Activated T-helper 1 cell treated with Interleukin-2 at 50 U/mL for 16 hours (primary cell): ENCODE measurements at places on chromosomes 4 and X.

GRCh38 chr4:67743194-67743593, 11.0 kb downstream of the GNRHR start:
- no peak for DNase-seq

DNA sequence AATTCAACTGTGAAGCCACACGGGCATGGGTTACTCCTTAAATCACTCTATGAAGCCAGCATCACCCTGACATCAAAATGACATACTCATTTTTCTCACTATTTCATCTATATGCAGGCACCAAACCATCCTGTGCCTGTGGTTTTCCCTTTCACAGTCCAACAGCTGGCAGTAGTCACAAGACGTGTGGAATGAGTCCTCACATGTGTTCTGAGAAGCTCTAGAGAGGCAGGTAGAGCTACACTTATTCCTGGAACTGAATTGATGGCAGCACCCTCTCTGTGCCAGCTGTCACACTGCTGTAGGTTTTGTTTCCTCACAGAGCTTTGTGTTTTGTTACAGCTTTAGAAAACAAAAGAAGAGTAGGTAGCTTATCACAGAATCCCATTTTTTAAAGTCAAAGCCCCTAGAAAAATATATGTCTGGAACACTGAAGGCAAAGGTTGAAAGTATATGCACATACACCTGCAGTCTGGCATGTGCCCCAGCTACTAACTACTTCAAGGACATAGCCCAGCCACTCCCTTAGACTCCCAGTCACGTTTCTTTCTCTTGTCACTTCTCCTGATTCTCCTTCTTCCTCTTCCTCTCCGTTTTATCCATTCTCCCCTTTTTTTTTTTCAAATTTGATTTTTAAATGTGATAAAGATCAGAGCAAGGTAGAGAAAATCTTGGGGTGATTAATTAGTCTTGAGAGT, 107.1 kb downstream of the ANXA10 start:
- DNase-seq: no peak

DNA sequence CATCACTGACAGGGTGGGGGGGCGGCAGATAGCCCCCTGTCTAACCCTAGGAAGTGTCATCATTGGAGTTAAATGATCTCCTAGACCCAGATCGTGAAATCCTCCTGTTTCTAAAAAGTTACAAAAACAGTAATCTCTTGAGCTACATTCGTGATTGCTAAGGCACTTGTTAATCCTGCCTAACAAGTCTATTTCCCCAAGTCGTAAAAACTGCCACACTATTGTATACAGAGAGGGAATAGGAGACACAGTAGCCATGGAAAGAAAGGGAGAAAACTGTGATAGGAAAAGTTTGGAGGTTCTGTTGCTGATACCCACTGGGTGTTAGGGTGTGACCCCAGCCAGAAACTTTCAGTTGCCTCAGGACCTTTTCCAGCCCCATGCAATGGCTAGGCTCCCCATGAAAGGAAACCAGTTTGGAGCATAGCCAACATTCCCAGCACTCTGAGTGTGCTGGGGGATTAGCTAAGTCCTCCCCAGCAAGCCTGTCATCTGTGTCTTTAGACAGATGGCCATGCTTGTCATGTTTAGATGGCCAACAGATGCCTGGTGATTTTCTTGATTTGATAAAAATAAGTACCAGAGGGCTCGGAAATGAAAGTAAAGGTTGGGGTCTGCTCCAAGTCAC, 63.3 kb upstream of the ANXA10 start:
- DNase-seq: no peak

- no peak for DNase-seq
Measured at GRCh38 chr4:124111922-124112321, 600.6 kb downstream of the ANKRD50 start.

GRCh38 chrX:100265179-100265578, 144.9 kb downstream of the PCDH19 start:
- no peak for DNase-seq

- no peak for DNase-seq
Measured at GRCh38 chr4:67575232-67576058, 16.9 kb downstream of the STAP1 start.

- no peak for DNase-seq
Measured at GRCh38 chrX:64394059-64394873, 986 bp downstream of the MTMR8 start.

DNA sequence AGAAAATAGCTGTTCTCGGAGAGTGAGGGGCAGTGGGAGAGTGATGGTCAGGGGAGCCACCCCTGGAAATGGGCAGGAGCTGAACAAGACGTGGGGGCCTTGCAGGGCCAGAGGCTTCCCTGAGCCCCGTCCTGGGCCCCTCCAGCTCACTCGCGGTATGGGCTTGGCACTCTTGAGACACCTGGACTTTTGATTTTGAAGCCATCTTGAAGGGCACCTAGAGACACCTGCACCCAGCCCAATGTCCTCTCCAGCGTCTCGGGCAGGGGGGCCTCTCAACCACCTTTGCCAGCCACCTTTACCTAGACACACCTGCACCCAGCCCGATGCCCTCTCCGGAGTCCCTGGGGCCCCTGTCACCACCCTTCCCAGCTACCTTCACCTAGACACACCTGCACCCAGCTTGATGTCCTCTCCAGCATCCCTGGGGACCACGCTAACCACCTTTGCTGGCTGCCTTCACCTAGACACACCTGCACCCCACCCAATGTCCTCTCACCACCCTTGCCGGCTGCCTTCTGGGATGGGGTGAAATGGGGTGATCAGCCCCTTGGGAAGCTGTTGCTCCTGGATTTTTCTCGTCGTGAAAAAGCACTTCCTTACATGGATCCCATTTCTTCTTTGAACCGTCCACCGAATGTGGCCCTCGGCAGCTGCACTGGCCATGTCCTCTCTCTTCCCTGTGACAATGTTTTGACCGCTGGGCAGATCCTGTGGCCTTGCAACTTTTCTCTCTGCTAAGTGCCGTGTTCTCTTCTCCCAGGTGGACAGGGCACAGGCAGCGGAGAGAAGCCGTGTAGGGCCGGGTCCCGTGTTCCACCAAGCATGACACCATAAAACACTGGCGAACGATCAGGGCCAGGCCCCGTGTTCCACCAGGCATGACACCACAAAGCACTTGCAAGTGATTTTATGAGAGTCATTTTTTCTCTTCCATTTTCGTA, 47.5 kb downstream of the CPZ start:
- no peak for DNase-seq

GRCh38 chr4:41715155-41715554, 33.4 kb downstream of the PHOX2B start:
- no peak for DNase-seq

GRCh38 chr4:52250154-52250553, 199.1 kb downstream of the SPATA18 start:
- DNase-seq: no peak

GRCh38 chrX:11888421-11888820, 130.4 kb downstream of the MSL3 start:
- DNase-seq: no peak

DNA sequence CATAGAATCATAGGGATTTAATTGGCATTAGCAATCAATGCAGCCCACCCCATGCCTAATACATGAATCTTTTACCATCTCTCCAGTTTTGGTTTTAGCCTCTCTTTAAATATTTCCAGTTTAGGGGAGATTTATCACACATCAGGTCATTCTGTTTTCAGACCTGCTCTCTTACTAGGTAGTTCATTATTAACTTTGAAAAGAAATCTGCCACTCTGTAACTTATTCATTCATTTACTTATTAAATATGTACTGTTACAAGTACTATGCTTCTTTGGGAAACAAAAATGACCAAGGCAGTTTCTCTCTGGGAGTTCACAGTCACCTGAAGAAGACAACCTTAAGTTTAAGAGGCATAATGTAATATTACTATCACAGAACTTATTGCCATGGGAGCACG, 62.1 kb downstream of the USO1 start:
- no peak for DNase-seq

- no peak for DNase-seq
Measured at GRCh38 chrX:21660156-21660555, 2.0 kb upstream of the KLHL34 start.

DNA sequence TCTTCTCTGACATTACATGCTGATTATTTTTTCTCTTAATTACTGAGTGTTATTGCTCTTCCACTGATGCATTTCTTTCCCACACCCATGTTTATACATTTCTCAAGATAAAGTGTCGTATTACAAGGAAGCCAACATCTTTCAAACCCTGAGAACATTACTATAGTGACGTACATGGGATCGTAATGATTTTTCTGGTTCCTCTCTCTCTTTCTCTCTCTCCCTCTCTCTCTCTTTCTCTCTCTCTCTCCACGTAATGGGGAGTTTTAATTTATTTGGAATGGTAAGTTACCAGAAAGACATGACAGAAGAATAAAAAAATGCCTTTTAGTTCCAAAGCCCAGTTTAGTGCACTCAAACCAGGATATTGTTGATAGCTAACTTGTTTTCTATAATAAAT, 40.4 kb upstream of the MAPK10 start:
- DNase-seq: no peak

DNA sequence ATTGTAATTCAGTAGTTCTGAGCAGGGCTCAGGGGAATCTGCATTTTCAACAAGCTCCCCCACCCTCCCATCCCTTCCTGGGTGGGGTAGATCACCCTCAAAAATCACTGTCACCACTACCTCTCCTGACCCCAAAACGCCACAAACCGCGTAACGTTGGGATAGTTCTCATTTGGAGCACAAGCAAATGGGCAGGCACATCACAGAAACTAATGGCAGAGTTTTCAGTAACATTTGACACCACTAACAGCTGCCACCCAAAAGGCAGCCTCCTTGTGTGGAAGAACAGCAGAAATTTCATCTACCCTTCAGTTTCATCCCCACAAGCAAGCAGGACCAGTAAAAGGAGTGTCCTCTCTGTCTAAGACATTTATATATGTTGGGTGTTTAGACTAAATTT, 132.7 kb downstream of the PALLD start:
- DNase-seq: no peak

DNA sequence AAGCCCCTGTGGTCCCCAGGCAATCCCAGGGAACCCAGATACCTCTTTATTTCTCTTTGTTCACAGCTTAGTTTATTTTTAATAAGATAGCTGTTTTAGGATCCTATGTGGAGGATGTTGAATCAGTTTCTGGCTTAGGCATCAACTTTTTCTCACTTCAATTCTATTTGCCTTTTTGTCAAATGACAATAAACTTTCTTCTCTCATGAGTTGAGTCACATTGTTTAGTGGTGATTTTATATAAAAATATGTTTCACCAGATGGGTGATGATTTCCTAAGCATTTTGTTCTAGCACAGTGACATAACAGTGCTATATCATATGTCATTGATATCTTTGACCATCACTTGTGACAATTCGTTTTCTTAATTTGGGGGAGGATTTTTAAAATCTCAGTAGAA, 198.1 kb upstream of the PUDP start:
- DNase-seq: no peak

DNA sequence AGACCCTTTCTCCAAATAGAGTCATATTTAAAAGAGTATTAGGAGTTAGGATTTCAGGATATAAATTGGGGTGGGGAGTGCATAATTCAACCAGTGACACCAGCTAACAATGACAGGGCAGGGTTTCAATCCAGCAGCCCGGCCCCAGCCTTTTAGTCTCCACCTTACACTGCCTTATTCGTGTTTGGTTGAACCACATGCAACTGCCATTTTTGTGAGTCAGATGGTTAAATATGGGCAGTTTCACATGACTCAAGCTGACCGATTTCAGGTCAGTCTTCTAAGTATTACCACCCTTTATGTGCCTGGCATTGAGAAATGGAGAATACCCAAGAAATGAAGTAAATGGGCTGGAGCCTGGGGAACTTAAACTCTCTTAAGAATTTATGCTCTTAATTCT, 102.8 kb downstream of the STOX2 start:
- DNase-seq: no peak

GRCh38 chrX:148498067-148498466, 2.4 kb upstream of the AFF2 start:
- no peak for DNase-seq

GRCh38 chr4:170884969-170885570, 795.3 kb upstream of the AADAT start:
- no peak for DNase-seq

GRCh38 chr4:150033901-150034300, 44.3 kb upstream of the DCLK2 start:
- DNase-seq: no peak

DNA sequence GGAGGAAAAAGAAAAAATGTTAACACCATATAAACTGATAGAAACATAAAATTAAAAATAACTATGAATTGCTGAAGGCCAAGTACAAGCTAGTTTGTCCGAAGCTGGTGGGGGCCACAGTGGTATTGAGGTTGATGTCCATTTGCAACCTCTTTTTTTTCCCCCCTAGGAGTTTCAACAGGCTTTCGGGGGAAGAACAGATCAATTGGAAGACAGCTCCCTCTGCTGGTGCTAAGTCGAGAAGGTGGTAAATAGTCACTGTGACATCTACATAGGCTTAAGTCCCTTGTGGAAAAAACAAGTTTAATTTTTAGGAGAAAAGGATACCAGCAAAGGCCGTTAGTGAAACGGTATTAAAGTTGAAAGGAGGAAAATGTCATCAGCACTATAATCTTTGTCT, 115.7 kb upstream of the ZXDA start:
- no peak for DNase-seq

GRCh38 chrX:18549643-18550042, 122.3 kb downstream of the RS1 start:
- no peak for DNase-seq

DNA sequence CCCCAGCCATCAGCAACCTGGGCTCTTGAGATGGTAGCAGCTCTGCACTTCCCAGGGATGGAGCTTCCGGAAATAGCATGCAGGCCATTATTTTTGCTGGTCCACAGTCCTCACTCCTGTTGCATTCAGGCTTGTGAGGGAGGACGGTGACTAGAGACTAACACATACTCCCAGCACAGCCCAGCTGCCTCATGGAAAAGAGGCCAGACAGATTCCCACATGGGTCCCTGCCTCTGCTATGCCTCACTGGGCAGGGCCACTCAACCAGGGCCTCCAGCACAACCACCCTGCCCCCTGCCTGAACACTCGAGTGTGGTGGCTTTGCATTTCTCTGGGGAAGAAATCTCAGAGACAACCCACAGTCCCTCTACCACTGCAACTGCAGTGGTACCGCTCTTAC, 1195.1 kb downstream of the PCDH18 start:
- no peak for DNase-seq

- no peak for DNase-seq
Measured at GRCh38 chrX:149877157-149877556, 3.8 kb upstream of the MAGEA8 start.

GRCh38 chr4:108060686-108061321, 71.1 kb downstream of the HADH start:
- no peak for DNase-seq

DNA sequence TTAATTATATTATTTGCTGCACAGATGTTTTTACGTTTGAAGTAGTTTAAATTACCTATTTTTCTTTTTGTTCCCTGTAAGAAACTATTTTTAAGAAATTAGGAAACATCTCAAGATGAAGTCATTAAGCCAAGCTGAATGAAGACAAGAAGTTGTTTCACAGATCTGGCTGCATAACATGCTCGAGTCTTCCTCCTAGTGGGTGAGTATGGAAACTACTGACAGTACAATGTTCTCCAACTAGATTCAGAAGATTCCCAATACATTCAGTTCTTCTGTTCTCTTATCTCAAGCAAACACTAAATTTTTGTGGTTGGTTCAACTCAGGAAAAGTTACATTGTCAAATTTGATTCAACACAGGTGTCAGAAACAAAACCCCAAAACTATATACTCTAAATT, 256.8 kb upstream of the VCX start:
- DNase-seq: no peak

GRCh38 chrX:97527725-97528124, 644.0 kb downstream of the RPA4 start:
- DNase-seq: no peak

GRCh38 chrX:150635952-150636351, 57.2 kb upstream of the MTMR1 start:
- no peak for DNase-seq
